ENCODE measurements at places on chromosomes 2 and 18.

- no peak for ATAC-seq
These were observed 6.2 kb downstream of the MPPE1 start for GRCh38 chr18:11901826-11902438.

- ATAC-seq = no peak
These were observed 403.9 kb downstream of the SPAG16 start for GRCh38 chr2:213688133-213688532.

DNA sequence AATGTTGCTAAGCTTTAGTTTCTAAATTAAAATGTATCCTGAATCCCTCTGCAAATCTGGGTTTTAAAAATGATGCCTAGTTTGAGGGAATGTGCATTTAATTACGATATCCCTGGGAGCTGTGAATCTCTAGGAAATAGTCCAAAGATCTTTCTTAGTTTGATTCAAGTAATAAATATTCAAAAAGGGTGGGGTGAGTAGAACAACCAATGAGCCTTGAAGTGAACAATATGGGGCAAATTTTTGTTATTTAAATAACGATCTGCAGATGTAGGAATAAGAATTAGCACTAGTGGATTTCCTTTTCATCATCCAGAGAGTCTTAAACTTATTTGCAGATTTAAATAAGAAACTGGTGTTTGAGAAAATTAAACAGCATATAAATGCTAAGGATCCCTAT, 106.3 kb downstream of the ACVR1 start:
- no peak for ATAC-seq

- no peak for ATAC-seq
These were observed 250 bp upstream of the CHST10 start for GRCh38 chr2:100417711-100418124.

GRCh38 chr2:53549497-53549896, 218.1 kb upstream of the CHAC2 start:
- ATAC-seq = no peak

DNA sequence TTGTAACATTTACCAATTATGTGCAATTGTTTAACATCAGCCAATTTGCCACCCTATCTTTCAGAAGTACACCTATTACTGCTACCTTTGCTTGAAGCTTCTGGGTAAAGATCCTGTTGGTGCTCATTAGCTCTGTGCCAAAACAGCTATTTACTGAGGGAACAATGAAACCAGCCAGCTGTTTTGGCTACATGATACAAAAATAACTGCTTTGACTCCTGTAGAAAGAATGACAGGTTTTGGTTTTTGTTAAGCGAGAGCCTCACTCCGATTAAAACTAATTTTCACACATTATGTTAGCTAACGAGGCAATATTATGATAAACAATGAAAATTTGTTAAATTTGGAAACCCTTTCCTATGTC, 907.0 kb downstream of the EPHA4 start:
- no peak for ATAC-seq

DNA sequence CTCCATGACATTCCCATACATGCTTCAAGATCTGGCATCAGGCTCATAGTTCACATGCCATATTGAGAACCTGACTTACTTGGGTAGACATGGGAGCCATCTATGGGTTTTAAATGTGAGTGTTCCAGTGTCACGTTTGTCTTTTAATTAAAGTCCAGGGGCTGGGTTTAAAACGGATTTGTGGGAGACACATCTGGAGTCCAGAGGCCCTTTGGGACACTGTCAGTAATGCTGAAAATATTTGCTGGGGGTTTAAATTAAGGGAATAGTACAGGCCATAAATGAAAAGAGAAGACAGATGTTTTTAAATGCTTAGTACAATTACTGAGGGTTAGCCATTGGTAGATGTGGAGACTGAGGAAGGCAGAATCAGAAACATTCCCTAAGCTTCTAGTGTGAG, 478.0 kb downstream of the PID1 start:
- ATAC-seq = no peak

- no peak for ATAC-seq
These were observed 376.6 kb downstream of the HRH4 start for GRCh38 chr18:24837066-24837465.

GRCh38 chr2:102098756-102099155, 43.8 kb upstream of the IL1R1 start:
- ATAC-seq = peak; percentile 18

GRCh38 chr2:68121873-68122679, 35.6 kb upstream of the PNO1 start:
- ATAC-seq = no peak

- ATAC-seq = no peak
These were observed 223.8 kb downstream of the DLGAP1 start for GRCh38 chr18:4231260-4231659.

DNA sequence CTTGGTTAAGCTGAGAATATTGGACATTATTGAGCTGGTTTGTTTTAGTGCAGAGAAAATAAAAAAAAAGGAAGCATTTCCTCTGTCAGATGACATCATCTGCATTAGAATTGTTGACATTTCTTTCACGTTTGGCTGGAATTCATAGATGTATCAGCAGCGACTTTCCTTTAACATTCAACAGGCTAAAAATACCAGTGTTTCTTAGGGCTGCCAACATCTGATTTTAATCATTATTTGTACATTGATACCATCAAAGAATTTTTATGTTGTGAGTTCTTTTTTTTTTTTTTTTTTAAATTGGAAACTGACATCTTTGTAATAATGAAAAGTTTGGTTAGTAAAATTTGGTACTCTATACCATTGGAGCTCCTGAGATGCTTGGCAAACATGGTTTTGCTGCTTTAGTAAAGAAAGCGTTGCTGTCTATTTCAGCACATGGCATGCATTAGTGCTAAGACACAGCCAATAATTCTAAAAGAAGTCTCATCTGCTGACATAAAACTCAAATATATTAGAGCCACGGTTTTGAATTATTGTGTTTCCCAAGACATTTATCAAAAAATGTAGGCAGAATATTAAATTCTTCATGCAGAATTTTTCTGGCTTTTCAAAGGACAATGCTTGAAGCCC, 33.6 kb downstream of the GTF2A1L start:
- ATAC-seq = no peak

DNA sequence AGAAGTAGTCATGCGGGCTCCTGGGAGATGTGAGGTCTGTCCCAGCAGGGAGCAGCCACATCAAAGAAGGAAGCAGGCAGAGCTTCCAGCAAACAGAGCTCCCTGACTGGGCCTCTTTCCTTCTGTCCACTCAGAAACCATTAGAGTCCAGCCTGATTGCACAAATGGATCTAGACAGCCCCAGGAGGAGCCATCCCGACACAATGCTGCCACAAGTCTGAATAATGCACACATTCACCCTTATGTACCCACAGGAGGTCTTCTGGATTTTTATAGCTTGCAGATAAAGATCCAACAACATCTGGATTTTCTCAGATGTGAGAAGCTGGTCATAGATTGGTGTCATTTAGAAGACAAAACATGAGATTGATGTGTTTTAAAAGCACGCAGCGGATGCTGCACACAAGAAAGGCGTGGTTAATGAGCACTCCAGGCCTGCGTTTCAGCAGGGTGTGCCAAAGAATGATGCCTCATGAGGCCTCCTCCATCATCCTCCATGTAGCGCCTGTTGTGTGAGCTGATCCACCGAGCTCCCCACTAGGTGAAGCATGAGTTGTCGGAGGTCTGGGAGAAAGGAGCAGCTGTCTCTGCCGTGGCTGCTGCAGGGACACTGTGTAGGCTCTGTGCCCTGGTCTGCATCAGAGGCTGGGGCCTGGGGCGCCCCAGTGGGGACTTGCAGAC, 60.6 kb downstream of the MTCL1 start:
- ATAC-seq = no peak

DNA sequence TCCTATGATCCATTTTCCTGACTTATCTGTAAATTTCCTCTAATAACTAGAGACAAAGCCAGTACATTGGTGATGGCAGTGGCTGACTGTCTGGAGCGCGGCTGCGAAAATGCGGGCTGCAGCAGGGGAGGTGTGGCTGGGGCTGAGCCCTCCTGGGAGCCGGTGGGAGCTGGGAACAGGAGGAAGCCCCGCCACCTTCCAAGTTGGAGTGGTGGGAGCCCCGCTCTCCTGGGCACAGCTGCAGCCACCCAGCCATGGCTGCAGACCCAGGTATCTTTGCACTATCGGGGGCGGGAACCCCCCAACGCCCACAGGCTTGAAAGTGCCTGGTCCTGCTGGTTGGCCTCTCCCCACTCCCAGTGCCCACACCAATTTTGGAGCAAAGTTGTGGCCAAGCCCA, 633.0 kb upstream of the TMEFF2 start:
- no peak for ATAC-seq

- no peak for ATAC-seq
These were observed 176.4 kb downstream of the AGAP1 start for GRCh38 chr2:235669983-235670962.

DNA sequence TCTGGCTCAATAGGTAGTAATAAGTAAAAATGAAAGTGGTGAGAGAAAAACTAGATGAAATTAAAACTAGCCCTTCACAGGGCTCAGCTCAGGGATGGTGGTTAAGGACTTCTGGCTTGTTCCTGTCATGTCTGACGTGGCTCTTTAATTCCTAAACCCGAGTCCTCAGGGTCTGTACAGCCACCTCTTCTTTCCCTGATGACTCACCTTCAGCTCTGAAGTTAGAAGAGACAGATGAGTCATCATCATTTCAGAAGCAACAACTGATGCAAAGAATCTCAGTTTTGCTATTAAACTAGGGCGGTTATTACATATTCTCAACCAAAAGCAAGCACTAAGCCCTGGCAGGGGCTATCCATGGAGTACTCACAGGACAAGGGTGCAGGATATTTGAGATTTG, 24.0 kb upstream of the ITGB6 start:
- ATAC-seq = peak; percentile 84
